ENCODE measurements at places on chromosomes 5 and 9.

GRCh38 chr5:33628796-33629195 is 188.0 kb downstream of the TARS1 start:
- peak; percentile 91 for DNase-seq

GRCh38 chr9:130768265-130768664 is 66.8 kb upstream of the ABL1 start:
- no peak for DNase-seq

DNA sequence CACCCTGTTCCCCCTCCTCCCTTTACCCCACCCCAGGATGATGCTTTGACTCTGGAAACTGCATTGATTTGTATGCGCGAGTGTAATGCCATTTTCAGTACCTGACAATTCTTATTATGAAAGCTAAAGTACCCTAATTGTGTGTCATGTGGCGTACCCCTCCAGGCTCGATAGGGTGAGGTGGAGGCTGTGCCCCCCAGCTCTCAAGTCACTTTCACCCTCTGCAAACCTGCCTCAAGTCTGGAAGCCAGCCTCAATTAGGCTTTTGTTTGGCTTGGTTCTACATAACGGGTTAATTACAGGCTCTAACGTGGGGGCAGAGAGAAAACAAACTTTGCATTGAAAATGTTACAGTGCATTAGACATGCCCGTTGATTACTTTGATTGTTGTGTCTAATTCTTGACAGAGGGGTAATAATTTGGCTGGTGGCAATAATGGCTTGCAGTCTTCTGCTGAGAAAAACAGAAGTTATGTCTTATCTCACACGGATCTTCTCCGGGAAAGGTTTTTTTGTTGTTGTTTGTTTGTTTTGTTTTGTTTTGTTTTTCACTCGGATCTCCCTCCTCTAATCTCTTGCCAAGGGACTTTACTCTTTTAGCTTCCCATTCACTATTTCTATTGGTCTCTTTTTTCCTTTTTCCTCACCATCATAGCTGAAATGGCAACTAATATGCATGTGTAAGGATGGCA is 12.6 kb downstream of the ISL1 start:
- DNase-seq, result no peak

DNA sequence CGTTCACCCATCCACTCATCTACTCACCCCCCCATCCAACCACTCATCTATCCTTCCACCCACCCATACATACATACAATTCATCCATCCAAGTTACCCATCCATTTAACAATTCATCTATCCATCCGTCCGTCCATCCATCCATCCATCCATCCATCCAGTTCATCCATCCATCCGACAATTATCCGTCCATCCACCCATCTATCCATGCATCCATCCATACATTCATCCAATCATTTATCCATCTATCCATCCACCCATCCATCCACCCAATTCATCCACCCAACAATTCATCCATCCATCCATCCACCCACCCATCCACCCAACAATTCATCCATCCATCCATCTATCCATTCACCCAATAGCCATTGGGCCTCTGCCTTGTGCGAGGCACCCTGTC is 173.2 kb upstream of the MVB12B start:
- no peak for DNase-seq

DNA sequence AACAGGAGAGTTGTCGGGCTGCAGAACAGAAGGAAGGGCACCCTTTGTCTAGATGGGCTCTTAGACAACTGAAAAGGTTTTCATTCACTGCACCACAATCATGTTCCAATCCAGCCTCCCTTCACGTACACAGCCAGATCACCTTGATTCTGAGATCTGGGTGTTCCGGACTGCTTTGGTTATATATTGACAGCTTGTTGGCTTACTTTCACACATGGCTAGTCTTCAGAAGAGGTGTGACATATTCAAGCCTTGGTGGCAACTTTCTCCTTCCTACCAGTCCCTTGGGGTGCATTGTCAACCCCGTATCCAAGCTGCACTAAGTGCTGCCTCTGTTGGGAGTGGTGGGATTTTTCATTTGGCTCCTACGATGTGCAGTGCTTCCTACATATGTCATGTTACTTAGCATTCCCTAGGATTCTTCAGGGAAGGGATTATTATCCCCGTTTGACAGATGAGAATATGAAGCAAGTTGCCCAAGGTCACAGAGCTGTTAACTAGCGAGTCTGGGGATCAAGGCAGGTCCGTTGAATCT is 100.6 kb downstream of the LIFR start:
- no peak for DNase-seq

- DNase-seq, result no peak
Observed at GRCh38 chr9:108724652-108725051, 131.1 kb downstream of the ACTL7B start.

- DNase-seq, result no peak
Observed at GRCh38 chr5:95954716-95955115, 6.9 kb downstream of the ELL2 start.

DNA sequence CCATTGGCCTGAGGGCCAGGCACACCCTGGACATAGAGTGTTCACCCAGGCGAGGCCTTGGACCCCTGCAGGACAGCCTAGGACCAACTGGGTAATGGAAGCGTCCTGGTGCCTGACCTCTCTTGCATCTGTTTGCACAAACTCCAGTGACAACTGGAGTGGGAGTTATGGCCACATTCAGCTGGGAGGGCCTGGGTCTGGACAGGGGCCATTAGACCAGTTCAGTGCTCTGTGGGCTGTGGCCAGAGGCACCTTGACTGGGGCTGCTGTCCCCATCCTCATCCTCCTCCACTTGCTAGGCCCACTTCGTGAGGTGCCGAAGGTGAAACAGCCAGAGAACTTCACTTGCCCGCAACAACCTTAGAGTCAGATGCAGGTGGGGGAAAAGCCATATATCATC is 372.7 kb upstream of the IRX1 start:
- no peak for DNase-seq
